Psoas muscle (tissue), 8 donors: ENCODE measurements at places on chromosomes 7 and 10. TPM values are rescaled to one million over a fixed set of nuclear protein-coding genes. Genes with fewer than 3 reads are reported as not detected.
A peak's percentile ranks its signal among the peaks of the same experiment; 100 is the strongest.

GRCh38 chr7:150956395-150957132, 21.6 kb downstream of the KCNH2 start:
- DNase-seq: no peak

- peak; percentile 84 for DNase-seq
Measured at GRCh38 chr7:155230169-155230593, 67.5 kb upstream of the INSIG1 start.

GRCh38 chr7:74656441-74656836, 1.1 kb upstream of the GTF2I start:
- peak; percentile 52 for DNase-seq

DNA sequence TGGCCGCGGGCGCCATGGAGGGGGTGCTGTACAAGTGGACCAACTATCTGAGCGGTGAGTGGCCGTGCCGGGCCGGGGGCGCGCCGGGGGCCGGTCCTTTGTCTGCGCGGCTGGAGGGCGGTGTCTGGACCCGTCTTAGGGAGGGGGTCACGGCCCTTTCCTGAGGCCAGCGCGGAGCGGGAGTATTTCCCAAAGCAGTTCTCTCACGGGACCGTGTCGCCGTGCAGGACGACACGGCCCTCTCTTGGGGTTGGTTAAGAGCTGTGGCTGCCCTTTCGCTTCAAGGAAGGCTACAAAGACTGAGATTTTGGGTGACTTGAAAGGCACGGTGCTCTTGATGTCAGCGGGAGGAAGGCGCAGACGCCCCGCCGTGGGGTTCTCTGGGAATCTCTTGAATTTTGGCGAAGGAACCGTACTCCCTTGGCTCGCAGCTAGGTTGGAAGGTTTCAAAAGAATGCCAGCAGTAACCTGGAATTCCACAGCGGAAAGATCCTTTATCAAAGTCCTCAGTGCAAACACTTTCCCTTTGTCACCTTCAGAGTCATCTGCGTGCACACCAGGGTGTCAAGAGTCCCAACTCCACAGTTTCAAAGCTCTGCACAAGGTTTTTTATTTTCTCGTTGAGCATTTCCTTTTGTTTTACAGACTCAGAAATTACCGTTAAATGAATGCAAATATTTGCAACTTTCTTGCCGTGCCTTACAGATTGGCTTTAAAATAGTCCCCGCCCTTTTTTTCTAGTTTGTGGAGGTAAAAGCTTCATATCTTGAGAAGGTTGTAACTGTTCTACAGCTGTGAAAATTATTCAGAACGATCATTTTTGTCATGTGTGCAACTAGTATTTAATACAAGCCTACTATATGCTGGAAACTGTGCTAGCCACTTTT, 780 bp downstream of the PLEKHA8 start:
- DNase-seq: no peak

DNA sequence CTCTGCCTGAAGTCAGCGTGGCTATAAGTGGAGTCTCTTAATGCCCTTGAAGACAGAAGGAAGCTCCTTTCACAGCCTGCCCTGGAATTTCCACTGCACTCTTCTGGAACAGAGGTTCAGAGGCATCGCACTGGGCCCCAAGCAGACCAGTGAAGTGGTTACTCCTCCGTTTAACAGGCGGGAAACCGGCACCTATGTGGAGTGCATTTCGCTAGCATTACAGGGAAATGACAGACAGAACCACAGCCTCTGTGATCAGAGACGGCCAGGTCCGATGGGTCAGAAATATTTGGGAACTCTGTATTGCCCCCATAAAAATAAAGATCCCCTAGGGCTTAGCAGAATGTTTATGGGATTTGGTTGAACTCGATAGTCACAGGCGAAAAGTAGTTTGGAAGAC, 406.9 kb upstream of the PRKCQ start:
- no peak for DNase-seq

DNA sequence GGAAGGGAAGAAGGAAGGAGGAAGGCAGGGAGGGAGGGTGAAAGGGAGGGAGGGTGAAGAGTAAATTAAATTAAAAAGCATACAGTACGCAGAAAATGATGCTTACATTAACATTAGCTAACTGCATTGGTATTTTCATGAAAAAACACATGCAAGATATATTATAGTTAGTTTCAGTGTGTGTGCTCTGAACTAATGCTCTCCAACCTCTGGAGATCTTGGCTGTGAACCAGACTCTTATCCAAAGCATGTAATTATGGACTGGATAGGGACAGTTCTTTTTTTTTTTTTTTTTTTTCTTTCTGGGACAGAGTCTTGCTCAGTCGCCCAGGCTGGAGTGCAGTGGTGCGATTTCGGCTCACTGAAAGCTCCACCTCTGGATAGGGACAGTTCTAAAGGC, 357.0 kb downstream of the FRMD4A start:
- no peak for DNase-seq

DNA sequence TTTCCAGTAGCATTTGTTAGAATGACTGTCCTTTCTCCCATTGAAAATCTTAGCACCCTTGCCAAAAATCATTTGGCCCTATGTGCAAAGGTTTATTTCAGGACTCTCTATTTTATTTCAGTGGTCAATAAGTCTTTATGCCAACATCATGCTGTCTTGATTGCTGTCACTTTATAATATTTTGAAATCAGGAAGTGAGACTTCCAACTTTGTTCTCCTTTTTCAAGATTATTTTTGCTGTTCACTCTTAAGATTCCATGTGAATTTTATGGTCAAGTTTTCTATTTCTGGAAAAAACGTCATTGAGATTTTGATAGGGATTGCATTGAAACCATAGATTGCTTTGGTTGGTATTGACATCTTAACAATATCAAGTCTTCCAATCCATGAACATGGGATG, 65.1 kb downstream of the PAXIP1 start:
- DNase-seq: no peak

- DNase-seq: no peak
Measured at GRCh38 chr7:18287482-18287881, 208.1 kb upstream of the HDAC9 start.

DNA sequence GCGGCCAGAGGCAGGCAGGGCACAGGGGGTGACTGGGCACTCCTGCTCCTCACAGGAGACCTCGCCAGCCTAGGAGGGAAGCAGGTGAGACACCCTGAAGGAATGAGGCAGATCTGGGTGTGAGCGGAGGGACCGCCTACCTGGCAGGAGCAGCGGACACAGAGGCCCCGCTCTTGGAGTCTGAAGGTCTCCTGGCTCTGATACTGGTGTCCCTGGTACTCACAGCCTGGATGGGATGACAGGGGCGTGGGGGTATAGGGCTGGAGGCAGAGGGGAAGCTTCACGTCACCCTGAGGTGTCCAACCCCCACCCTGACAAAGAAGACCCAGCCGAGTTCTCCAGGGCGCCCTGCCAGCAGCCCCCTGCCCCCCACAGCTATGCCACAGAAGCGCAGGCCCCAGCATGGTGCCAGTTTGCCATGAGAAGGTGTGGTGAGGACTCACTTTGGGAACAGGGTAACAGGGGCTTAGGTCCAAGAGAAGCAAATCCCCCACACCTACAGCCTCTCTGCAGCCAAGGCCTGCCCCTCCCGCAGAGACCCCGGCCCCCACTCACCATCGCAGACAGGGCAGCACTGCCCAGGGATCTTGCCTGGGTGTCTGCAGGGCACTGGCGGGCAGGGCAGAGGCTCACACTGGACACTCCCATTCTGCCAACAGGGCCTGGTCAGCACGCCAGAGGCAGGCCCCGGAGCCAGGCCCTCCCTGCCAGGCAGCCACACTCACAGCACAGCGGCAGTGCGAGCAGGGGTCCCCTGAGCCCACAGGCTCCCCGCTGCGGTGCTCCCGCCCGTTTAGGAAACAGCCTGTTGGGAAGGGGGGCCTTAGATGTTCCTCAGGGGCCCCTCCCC, 17.0 kb downstream of the KCP start:
- no peak for DNase-seq

GRCh38 chr10:21980691-21981090, 22.8 kb downstream of the DNAJC1 start:
- DNase-seq: no peak

DNA sequence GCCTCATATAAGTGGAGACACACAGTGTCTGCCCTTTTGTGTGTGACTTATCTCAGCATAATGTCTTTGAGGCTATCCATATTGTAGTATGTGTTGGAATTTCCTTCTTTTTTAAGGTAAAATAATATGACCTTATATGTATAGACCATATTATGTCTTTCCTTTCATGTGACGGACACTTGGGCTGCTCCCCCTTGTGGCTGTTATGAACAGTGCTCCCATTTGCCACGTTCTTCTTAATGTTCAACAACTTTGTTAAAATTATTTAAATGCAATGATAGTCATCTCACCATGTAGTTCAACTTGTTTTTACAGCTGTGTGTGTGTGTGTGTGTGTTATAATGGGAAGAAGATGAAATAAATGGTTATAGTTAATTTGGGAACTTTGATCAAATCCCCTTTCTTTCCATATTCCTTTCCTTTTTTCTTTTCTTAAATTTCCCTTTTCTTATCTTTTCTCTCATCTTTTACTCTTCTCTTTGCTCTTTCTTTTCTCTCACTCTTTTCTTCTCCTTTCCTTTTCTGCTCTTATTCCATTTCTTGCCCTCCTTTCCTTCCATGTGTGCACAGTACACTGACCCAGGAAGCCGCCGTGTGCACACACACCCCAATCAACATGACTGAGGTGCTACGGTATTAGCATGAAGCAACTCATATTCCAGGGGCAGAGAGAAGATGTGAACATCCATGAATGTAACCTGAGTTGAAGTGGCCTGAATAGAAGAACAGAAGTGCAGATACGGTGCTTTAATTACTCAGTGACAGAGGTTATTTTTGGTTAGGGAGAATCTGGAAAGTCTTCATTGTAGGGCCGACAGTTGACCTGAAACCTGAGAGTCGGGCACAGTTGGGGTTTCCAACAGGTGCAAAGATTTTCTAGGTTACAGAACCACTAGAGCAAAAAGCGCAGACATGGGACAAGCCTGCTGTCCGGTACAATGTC, 596.6 kb downstream of the SDK1 start:
- DNase-seq: no peak

The TBATA gene
- not detected for polyA plus RNA-seq

DNA sequence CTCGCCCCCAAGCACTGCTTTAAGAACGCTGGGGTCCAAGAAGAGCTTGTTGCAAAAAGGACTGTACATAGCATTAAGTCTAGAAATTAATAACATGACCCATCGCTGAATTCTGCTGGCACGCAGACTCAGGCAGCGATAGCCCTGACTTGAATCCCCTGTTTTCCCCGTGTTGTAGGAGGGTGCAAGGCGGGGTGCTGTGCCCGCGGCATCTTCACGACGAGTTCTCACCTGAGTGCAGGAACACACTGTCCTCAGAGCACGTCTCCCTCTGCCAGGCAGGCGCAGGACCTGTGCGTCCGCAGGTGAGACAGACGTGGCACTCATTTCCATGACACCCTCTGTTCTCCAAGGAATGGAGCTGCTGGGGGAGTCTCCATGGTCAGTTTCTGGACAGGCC, 243.2 kb downstream of the TCERG1L start:
- no peak for DNase-seq

- no peak for DNase-seq
Measured at GRCh38 chr7:16747102-16747501, 6.5 kb upstream of the TSPAN13 start.

- DNase-seq: peak; percentile 91
Measured at GRCh38 chr10:60944058-60944909, at the start of gene RHOBTB1. TSS of gene RHOBTB1 (minus strand) at chr10:60944185. CDS start at chr10:60911542, 32,643 bp downstream.

The PITX3 gene
- polyA plus RNA-seq: 4.5 TPM

GRCh38 chr10:22053048-22053447, 49.5 kb upstream of the DNAJC1 start:
- DNase-seq: no peak

- no peak for DNase-seq
Measured at GRCh38 chr7:4386190-4386589, 295.9 kb upstream of the FOXK1 start.

DNA sequence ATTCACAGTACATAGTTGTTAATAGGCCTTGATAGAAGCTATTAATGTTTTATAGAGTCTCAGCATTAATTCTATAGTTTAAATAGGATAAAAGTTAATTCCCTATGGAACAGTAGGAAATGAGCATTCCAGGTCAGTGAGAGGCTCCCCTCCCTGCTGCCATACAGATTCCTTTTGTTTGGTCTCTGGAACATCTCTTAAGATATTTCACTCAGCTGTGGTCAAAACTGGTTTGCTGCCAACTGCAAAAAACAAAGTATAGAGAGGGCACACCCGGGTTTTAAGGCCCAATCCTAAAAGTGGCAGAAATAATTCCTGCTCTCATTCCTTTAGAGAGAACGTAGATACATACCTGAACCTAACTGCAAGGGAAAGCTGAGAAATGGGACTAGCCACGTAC, 51.3 kb downstream of the MDFIC start:
- DNase-seq: no peak

GRCh38 chr7:20786779-20787659, at the start of gene SP8:
TSS of gene SP8 (minus strand) at chr7:20786886. CDS start at chr7:20786798, 88 bp downstream.
- no peak for DNase-seq

The ANLN gene
- 0.13 TPM for polyA plus RNA-seq

GRCh38 chr10:96585736-96586418, 935 bp downstream of the TM9SF3 start:
- no peak for DNase-seq

DNA sequence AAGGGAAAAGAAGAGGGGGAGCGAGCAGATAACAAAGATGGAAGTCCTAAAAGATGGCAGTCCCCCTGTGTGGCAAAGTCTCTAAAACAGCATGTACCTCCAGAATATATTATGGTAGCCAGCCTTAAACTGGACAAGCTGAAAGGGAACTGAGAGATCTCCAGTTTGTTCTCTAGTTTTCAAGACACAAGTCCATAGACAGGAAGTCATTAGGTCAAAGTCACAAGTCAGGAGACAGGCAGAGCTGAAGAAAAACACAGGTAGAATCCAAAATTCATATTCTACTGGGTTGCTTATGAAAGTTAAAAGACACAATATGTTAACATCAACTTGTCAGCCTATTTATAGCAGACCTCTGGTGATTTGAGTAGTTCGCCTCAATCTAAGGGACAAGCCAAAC, 38.7 kb downstream of the FAM107B start:
- DNase-seq: no peak

The VPS37D gene
- 0.42 TPM for polyA plus RNA-seq

- no peak for DNase-seq
Measured at GRCh38 chr10:7956508-7956907, 98.0 kb upstream of the GATA3 start.

- no peak for DNase-seq
Measured at GRCh38 chr10:58996063-58996462, 180.4 kb upstream of the PHYHIPL start.

The WDR91 gene
- 2.7 TPM for polyA plus RNA-seq

GRCh38 chr10:124518366-124518765, 56.7 kb downstream of the LHPP start:
- peak; percentile 43 for DNase-seq

GRCh38 chr7:54179321-54180029, 362.7 kb upstream of the VSTM2A start:
- no peak for DNase-seq

The NPY4R2 gene
- polyA plus RNA-seq: not detected

The ASZ1 gene
- not detected for polyA plus RNA-seq

The TMEM229A gene
- 0.03 TPM for polyA plus RNA-seq
